CD4-positive, alpha-beta T cell (primary cell): ENCODE measurements at places on chromosomes 4 and X. TPM values are rescaled to one million over a fixed set of nuclear protein-coding genes. Genes with fewer than 3 reads are reported as not detected.

DNA sequence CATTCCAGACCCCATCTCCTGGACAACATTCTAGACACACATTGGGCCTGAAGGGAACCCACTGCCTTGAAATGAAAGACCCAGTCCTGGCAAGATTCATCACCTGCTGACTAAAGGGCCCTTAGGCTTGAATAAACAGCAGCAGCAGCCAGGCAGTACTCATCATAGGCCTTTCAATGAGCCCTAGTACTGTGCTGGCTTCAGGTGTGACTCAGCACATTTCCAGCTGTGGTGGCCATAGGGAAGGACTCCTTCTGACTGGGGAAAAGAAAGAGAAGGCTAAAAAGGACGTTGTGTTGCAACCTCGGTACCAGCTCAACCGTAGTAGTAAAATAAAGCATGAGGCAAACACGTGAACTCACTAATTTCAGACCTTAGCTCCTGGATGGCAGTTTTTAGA is 344.0 kb downstream of the ACTRT1 start:
- no peak overlapping the region for H3K27ac ChIP-seq
- H3K36me3 ChIP-seq, result no peaks in the 10 kb centered on the region
- no peaks in the 10 kb centered on the region for H3K27me3 ChIP-seq
- H3K4me3 ChIP-seq, result no peak overlapping the region
- no peaks in the 10 kb centered on the region for H3K4me1 ChIP-seq

- no peaks in the 10 kb centered on the region for H3K27me3 ChIP-seq
- peaks cover 5% of the 10 kb centered on the region for H3K4me1 ChIP-seq
- H3K36me3 ChIP-seq, result no peaks in the 10 kb centered on the region
- H3K27ac ChIP-seq, result no peak overlapping the region
- no peak for DNase-seq
- H3K4me3 ChIP-seq, result no peak overlapping the region
Measured at GRCh38 chrX:103361798-103362197, 5.5 kb downstream of the TCEAL9 start.

DNA sequence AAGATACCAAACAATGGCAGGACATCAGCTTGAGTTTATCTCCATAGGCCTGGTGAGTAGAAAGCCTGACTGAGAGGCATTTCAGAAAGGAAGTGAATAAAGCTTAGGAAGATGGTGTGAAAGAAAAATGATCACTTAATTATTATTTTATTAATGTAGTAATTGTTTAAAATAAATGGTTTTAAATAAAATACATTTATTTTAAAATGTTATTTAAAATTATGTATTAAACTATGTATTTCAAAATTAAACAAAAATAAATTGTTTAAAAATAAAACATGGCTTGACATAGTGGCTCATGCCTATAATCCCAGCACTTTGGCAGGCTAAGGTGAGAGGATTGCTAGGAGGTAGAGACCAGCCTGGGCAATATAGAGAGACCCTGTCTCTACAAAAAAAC is 145.8 kb downstream of the IL15 start:
- no peak overlapping the region for H3K27ac ChIP-seq
- no peaks in the 10 kb centered on the region for H3K36me3 ChIP-seq
- no peaks in the 10 kb centered on the region for H3K27me3 ChIP-seq
- no peak overlapping the region for H3K4me3 ChIP-seq

GRCh38 chr4:23135792-23136645 is 443.3 kb downstream of the GBA3 start:
- H3K27ac ChIP-seq, result no peak overlapping the region
- H3K36me3 ChIP-seq, result no peaks in the 10 kb centered on the region
- H3K27me3 ChIP-seq, result no peaks in the 10 kb centered on the region
- H3K4me1 ChIP-seq, result no peaks in the 10 kb centered on the region
- no peak overlapping the region for H3K4me3 ChIP-seq
- no peak for DNase-seq

DNA sequence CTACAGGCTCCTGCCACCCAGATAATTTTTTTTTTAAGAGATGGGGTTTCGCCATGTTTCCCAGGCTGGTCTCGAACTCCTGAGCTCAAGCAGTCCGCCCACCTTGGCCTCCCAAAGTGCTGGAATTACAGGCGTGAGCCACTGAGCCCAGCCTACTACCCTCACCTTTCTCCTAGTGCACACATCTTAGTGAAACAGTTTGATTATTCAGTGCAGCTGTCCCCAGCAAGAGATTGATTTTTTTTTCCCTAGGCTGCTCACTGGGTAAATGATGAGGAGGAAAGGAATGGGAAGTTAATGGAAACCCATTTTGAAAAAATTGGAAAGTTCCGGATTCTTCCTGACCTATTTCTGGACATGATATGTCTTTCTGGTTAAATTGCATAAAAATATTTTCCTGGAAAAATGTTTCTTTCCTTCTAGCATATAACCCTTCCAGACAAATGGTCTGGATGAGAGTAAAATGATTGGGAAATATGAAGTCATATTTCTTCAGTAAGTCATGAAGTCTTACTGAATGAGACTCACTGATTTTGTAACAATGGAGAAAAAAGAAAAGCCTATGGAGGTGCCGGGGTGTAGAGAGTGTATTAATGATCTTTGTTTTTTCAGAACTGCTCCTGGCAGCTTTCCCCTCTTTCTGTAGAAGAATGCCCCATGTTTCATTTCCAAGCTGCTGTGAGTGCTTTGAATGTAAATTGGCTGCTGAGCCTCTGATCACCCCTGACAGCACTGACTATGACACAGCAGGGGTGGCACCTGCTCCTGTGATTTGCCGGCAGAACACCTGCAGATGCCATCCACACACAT is 19.5 kb upstream of the ZNF41 start:
- no peaks in the 10 kb centered on the region for H3K27me3 ChIP-seq
- no peak for DNase-seq
- H3K4me3 ChIP-seq, result no peak overlapping the region
- H3K4me1 ChIP-seq, result no peaks in the 10 kb centered on the region
- H3K27ac ChIP-seq, result no peak overlapping the region

DNA sequence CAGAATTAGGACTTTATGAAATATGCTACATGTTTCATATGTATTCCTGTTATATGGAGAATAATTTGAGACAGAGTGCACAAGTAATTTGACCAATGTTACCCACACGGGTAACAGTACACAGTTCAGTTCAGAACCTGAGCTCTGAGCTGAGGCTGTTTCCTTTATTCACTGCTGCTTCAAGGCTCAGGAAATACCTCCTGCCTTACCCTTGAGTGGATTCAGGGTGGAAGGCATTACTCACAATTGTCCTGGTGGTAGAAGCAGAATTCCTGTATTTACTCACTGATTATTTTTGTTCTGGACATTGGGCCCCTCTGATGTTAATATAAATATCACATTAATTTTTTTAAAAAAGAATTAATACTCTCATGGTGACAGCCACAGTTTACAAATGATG is 73.5 kb upstream of the CAMK2D start:
- DNase-seq, result no peak
- H3K4me1 ChIP-seq, result no peaks in the 10 kb centered on the region
- H3K27ac ChIP-seq, result no peak overlapping the region
- H3K4me3 ChIP-seq, result no peak overlapping the region
- no peaks in the 10 kb centered on the region for H3K36me3 ChIP-seq

- no peak overlapping the region for H3K4me3 ChIP-seq
- peaks cover 4% of the 10 kb centered on the region for H3K27me3 ChIP-seq
- no peaks in the 10 kb centered on the region for H3K36me3 ChIP-seq
- no peak overlapping the region for H3K27ac ChIP-seq
Measured at GRCh38 chrX:15938072-15938471, 83.5 kb upstream of the AP1S2 start.

DNA sequence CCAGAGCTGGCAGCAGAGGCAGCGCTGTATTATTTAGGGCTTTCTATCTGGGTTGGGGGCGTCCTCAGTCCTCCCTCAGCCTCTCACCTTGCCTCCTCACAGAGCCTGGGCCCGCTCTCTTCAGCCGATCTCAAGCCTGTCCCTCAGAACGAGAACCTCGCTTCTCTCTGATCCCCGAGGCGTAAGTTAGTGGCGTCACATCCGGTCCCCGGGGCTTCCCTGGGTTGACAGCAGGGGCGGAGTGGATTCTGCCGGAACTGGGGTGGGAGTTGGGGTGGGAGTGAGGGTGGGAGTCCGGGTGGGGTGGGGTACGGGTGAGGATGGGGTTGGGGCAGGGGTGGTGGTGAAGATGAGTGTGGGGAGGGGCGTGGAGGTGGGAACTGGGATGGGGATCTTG is at the start of gene MAGEA10:
TSS of gene MAGEA10 (minus strand) at position 190 of the 397 bp plus-strand sequence. CDS start 2,957 bp downstream, outside the sequence.
- no peaks in the 10 kb centered on the region for H3K4me1 ChIP-seq
- no peaks in the 10 kb centered on the region for H3K27me3 ChIP-seq
- no peak within 1 kb of the TSS for H3K4me3 ChIP-seq
- DNase-seq, result no peak

GRCh38 chr4:56863441-56864139 is 42.1 kb upstream of the SPINK2 start:
- H3K36me3 ChIP-seq, result no peaks in the 10 kb centered on the region
- H3K27ac ChIP-seq, result no peak overlapping the region
- DNase-seq, result no peak
- H3K27me3 ChIP-seq, result no peaks in the 10 kb centered on the region
- no peaks in the 10 kb centered on the region for H3K4me1 ChIP-seq

DNA sequence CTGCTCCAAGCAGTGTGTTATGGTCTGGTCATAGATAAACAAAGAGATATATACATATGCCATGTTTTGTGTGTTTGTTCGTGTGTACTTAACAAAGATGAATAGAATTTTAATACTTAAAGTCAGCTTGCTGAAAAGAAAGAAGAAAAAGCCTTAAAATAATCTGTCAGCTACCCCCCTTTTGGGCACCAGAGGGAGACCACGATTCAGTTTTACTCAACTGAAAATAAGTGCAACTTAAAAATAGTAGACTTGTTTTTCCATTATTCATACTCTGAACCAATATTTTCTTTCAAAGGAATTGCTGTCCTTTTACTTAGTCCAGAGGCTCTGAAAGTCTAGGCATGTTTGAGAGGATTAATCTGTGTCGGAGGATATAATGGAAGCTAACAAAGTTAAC is 181.7 kb upstream of the AGTR2 start:
- H3K4me1 ChIP-seq, result no peaks in the 10 kb centered on the region
- H3K27me3 ChIP-seq, result no peaks in the 10 kb centered on the region
- DNase-seq, result no peak
- no peak overlapping the region for H3K27ac ChIP-seq
- H3K36me3 ChIP-seq, result no peaks in the 10 kb centered on the region

- H3K27ac ChIP-seq, result no peak overlapping the region
- no peak for DNase-seq
- H3K27me3 ChIP-seq, result no peaks in the 10 kb centered on the region
- H3K4me1 ChIP-seq, result no peaks in the 10 kb centered on the region
- H3K36me3 ChIP-seq, result peaks cover 4% of the 10 kb centered on the region
- no peak overlapping the region for H3K4me3 ChIP-seq
Measured at GRCh38 chrX:2416851-2417604, 83.7 kb downstream of the DHRSX start.

GRCh38 chr4:68324519-68325262 is 25.2 kb downstream of the YTHDC1 start:
- H3K4me1 ChIP-seq, result no peaks in the 10 kb centered on the region
- no peak overlapping the region for H3K4me3 ChIP-seq
- DNase-seq, result no peak
- H3K27me3 ChIP-seq, result no peaks in the 10 kb centered on the region

DNA sequence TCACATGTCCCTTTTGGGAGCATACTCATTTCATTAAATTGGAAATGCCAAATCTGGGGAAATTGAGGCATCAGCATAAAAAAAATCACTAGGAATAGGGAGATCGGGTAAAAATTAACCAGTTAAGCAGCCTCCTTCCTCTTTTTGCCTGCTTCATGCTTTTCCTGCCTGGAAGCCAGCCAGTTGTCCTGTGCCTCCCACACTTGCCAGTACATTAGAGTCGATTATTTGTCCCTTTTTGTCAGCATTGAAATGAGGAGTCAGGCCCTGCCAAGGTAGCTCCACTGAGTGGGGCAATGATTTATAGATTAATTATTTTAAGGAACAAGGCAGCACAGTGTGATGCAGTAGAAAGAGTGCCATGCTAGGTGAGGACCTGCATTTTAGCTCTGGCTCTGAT is 55.3 kb downstream of the SH2D1A start:
- H3K36me3 ChIP-seq, result no peaks in the 10 kb centered on the region
- H3K4me3 ChIP-seq, result no peak overlapping the region
- no peaks in the 10 kb centered on the region for H3K27me3 ChIP-seq
- no peaks in the 10 kb centered on the region for H3K4me1 ChIP-seq
- no peak for DNase-seq

GRCh38 chr4:1003271-1004070 is 8.0 kb upstream of the FGFRL1 start:
- H3K36me3 ChIP-seq, result no peaks in the 10 kb centered on the region
- DNase-seq, result no peak
- H3K4me3 ChIP-seq, result no peak overlapping the region
- no peak overlapping the region for H3K27ac ChIP-seq
- peaks cover 22% of the 10 kb centered on the region for H3K4me1 ChIP-seq

- no peak overlapping the region for H3K4me3 ChIP-seq
- H3K36me3 ChIP-seq, result no peaks in the 10 kb centered on the region
- DNase-seq, result no peak
- no peaks in the 10 kb centered on the region for H3K4me1 ChIP-seq
- no peak overlapping the region for H3K27ac ChIP-seq
Measured at GRCh38 chr4:188409851-188410250, 270.6 kb downstream of the TRIML1 start.

- H3K36me3 ChIP-seq, result no peaks in the 10 kb centered on the region
- H3K27me3 ChIP-seq, result no peaks in the 10 kb centered on the region
- H3K4me1 ChIP-seq, result no peaks in the 10 kb centered on the region
- DNase-seq, result no peak
- no peak overlapping the region for H3K27ac ChIP-seq
Measured at GRCh38 chr4:75249739-75250138, 264.5 kb downstream of the RCHY1 start.

- no peaks in the 10 kb centered on the region for H3K4me1 ChIP-seq
- H3K27me3 ChIP-seq, result no peaks in the 10 kb centered on the region
- DNase-seq, result no peak
- no peaks in the 10 kb centered on the region for H3K36me3 ChIP-seq
- no peak overlapping the region for H3K4me3 ChIP-seq
- H3K27ac ChIP-seq, result no peak overlapping the region
Measured at GRCh38 chr4:85823295-85823694, 348.3 kb downstream of the ARHGAP24 start.

DNA sequence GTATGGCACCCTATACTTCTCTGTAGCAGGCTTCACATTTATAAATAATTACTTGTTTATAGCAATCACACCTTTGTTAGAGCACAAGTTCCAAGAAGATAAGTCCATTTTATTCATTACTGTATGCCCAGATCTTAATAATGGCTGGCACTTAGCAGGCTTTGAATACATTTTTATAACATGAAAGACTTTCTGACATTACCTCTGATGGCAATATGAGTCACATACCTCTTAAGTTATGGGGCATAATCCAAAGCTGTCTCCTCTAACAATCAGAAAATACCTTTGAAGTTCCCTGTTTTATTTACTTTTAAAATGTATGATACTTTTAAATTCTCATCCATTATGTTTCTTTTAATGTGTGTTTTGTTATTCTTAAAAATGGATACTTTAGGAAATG is 12.2 kb downstream of the SCRG1 start:
- DNase-seq, result no peak
- H3K36me3 ChIP-seq, result no peaks in the 10 kb centered on the region
- no peak overlapping the region for H3K4me3 ChIP-seq
- H3K27me3 ChIP-seq, result no peaks in the 10 kb centered on the region
- no peak overlapping the region for H3K27ac ChIP-seq
- no peaks in the 10 kb centered on the region for H3K4me1 ChIP-seq

TACR3 gene
- not detected for total RNA-seq

GAGE2A gene
- not detected for total RNA-seq

PNMA5 gene
- not detected for total RNA-seq

CYBB gene
- 1.6 TPM for total RNA-seq

PAGE2 gene
- total RNA-seq, result not detected

LRCH2 gene
- not detected for total RNA-seq

EDA gene
- 1.5 TPM for total RNA-seq

RBBP7 gene
- total RNA-seq, result 110 TPM
